MM.1S (cell line): ENCODE measurements at places on chromosomes 6 and 20.

GRCh38 chr6:21942897-21943296 is 349.3 kb downstream of the SOX4 start:
- no peak for DNase-seq

- no peak for DNase-seq
Observed at GRCh38 chr6:170179616-170180324, 111.1 kb downstream of the DLL1 start.

- no peak for DNase-seq
Observed at GRCh38 chr6:91433660-91434534, 847.0 kb upstream of the MAP3K7 start.

DNA sequence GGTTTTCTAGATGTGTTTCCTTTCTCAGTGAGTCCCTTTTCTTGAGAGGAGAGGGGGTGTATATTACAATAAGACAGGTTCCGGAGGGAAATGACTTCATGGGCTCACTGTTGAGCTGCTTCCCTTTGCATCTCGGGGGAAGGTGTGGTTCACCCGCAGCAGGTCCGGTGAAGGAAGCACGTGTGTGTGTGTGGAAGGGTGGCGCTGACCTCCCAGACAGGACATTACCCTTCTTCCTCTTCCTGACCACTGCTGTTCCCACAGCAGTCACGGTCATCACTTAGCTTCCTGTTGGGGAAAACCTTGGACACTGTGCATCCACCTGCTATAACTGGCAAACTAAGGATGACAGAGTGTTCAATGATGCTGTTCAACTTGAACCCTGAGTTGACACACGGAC is 83.6 kb downstream of the PLEKHG1 start:
- DNase-seq, result no peak

GRCh38 chr20:19735446-19735845 is 22.6 kb upstream of the RIN2 start:
- no peak for DNase-seq

- no peak for DNase-seq
Observed at GRCh38 chr20:63854069-63854765, 7.1 kb upstream of the ABHD16B start.

DNA sequence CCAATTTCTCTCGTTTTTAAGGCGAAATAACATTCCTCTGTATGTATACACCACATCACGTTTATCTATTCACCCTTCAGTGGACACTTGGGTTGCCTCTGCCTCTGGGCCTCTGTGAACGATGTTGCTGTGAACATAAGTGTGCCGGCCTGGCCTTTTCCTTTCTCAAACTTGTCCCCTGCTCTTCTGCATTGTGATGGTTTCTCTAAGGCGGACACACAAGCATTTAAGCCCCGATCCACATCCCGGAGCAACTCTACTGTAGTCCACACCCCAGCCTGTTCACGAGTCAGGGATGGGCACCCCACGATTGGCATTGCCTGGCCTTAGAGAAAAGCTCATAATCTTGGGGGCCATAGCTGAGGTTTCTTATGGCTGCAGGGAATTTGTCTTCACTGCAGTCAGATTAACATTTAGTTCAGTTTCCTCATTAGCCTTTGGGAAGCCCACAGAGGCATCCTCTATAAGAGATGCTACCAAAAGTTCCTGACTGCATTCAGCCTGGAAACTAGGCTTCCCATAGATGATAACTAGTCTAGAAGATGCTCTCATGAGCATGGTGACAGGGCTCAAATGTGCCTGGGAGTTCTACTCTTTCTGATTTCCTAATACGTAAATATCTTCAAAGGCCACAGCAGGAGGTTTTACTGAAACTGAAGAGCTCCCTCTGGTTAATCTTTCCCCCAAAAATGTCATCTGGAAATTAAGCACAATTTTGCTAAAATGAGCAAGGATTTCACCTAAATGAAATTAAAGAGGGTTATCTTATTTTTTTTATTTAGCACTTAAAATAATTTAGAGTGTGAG is 762 bp downstream of the ZC3H12D start:
- DNase-seq, result no peak

DNA sequence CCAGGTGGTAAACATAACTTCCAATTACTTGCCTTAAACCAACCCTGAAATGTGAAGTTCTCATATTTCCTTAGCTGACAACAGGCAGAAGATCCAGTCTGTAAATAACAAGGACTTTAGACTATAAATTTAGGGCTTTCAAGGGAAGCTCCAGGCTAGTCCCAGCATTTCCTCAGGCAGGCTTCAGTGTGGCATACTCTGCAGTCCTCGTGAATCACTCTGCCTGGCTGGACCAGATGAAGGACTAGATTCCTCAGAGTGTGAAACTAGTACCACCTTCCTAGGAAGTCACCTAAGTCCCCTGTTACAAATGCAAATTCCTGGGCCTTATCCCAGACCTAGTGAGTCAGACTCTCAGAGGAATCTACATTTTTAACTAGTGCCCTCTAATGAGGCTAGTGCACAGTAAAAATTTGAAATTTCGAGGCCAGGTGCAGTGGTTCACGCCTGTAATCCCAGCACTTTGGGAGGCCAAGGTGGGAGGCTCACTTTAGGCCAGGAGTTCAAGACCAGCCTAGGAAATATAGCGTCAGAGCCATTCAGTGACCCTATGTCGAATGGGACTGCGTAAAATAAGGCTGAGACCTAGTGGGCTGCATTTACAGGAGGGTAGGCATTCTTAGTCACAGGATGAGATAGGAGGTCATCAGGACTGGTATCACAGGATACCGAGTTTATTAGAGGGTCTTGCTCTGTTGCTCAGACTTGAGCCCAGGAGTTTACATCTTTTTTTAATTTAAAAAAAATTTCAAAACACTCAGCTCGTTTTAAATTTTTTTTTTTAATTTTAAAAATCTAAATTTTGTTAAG is 279.6 kb upstream of the JARID2 start:
- no peak for DNase-seq

DNA sequence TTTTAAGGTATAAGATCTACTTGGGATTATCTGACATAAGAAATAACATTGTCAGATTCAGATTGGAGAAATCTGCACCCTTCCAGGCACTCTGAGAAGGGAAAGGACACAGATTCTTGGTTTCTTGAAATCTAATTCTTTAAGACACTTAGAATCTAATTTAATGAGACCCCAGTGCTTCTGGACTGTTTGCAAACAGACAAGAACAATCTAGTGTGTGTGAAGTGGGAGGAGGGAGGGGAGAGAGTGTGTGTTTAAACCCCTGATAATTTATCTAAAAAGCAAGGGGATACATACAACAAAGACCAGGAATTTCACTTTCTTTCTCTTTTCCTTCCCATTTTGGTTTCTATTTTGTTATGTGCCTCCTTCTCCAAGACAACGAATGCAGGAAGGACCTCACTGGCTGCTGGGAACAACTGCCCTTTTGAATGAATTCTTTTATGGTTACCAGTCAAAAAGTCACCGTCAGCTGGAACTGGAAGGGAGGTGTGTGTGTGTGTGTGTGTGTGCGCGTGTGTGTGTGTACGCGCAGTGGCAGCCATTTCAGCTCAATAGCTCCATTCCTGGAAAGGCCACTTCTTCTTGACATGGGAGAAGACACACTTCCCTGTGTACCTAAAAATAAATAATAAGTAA is 129.4 kb downstream of the BCAS1 start:
- peak; percentile 56 for DNase-seq

GRCh38 chr20:7696311-7696710 is 243.9 kb downstream of the HAO1 start:
- DNase-seq, result no peak

DNA sequence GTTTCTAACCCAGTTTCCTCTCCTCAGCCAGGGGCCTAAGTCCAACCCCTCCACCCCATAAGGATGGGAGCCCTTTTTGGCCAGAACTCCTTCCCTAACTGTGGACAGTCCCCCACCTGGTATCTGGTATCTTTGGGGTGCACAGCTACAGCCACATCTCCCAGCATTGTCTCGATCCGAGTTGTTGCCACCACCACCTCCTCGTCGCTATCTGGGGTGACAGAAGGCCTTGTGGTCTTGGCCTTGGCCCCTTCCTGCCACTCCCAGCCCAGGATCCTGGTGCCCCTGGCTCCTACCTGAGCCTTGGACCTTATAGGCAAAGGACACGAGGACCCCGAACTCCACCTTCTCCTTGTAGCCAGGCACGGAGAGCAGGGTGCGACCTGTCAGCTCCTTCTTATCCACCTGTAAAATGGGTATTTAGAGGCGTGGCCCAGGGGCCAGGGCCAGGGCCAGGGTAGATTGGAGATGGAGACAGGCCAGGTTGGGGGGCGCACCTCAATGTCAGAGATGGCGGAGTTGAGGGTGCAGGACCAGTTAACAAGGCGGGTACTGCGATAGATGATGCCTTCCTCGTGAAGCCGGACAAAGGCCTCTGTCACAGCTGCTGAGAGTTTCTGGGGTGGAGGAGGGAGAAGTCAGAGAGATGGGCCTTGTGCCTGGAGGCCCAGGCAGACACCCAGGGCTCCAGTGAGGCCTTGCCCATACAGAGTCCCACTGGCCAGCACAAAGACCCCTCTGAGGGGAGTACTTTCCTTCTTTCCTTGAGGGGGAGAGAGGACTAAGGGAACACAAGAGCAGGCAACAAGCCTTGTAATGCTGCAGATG is 7.2 kb upstream of the VWA7 start:
- DNase-seq, result no peak

GRCh38 chr6:125558241-125558843 is 191.1 kb upstream of the HEY2 start:
- DNase-seq, result no peak

- DNase-seq, result no peak
Observed at GRCh38 chr6:107542192-107542668, 52.3 kb downstream of the SOBP start.

- DNase-seq, result no peak
Observed at GRCh38 chr6:152950240-152950639, 32.6 kb downstream of the FBXO5 start.

DNA sequence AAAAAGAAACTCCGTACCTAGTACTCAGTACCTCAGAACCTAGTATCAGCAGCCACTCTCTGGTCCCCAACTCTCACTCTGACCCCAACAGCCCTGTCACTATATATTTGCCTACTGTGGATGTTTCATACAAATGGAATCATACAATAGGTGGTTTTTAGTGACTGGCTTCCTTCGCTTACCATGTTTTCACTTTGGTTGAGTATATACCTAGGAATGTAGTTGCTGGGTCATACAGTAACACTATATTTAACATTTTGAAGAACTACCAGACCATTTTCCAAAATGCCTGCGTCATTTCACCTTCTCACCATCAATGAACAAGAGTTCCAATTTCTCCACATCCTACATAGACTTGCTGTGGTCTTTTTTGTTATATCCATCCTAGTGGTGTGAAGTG is 283.2 kb downstream of the GMDS start:
- DNase-seq, result no peak

DNA sequence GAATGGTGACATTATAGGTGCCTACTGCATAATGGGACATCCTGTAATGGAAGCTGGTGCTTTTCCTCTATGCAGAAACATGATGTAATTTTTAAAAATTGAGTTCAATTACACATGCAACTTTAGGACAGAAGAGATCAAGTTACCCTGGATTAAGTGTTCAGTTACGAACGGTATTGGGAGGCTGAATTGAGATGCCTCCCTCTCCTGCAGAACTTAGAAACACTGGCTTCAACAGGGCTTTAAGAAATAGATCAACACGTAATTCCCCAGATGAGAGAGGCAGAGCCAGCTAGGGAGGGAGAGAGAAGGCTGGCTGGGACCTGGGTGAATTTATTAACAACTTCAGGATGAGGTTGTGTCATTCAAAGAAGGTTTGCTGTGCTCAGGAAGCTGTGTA is 232.8 kb downstream of the CDH26 start:
- DNase-seq, result no peak

- DNase-seq, result no peak
Observed at GRCh38 chr6:155162682-155163081, 101.1 kb upstream of the CLDN20 start.

DNA sequence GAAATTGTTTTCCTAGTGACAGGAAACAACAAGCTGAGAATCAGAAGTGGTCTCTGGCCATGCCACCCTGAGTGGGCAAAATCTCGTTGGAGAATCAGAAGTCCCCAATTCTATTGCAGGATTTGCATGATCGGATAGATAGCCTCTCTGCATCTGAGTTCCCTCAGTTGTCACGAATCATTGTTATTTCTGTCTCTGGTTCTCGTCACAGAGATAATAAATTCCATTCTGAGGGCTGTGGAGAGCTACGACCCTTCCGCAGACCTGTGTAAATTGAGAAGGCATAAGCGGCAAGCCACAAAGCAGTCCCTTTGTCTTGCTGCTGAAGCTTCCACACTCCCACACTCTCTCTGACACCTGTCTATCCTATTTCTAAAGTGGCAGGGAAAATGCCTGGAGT is 102.4 kb upstream of the CNR1 start:
- DNase-seq, result no peak

DNA sequence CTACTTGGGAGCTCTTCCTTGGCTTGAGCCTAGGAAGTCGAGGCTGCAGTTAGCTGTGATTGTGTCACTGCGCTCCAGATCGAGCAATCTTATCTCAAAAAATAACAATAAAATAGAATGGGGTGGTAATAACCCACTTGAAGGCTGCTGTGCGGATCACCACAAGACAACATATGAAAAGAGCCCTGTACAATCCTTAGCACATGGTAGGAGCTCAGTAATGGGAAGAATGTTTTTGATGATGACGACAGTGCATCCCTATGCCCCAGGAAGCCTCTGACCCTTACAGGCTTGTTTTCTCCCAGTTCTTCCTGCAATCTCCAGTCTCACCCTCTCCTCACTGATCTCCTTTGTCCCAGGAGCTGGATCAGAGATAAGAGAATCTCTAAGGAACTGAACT is 15.5 kb downstream of the SCUBE3 start:
- no peak for DNase-seq

- no peak for DNase-seq
Observed at GRCh38 chr20:35912881-35913280, 41.4 kb downstream of the SCAND1 start.

DNA sequence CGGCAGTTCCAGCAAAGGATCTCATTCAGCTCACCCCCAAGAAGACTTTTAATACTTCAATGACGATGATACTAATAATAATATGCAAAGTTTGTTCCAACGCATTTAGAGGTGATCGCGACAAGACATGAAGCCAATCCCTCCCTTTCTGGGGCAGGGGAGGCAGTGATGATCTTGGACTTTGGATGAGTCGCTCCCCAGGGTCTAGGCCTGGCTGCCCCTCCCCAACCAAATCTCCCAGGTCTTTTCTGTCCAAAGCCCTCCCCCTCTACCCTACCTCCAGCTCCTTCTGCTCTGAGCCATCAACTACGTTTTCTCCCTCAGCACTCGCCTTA is 33.9 kb downstream of the HLA-A start:
- DNase-seq, result no peak

GRCh38 chr6:37273690-37274089 is 15.7 kb upstream of the TMEM217 start:
- no peak for DNase-seq

DNA sequence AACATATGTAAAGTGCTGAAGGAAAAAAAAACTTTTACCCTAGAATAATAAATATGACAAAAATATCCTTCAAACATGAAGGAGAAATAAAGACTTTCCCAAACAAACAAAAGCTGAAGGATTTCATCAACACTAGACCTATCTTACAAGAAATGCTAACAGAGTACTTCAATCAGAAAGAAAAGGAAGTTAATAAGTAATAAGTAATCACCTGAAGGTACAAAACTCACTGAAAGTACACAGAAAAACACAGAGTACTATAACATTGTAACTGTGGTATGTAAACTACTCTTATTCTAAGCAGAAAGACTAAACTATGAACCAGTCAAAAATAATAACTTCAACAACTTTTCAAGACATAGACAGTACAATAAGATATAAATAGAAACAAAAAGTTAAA is 61.4 kb upstream of the MTRF1L start:
- DNase-seq, result no peak
